ENCODE measurements at places on chromosomes 1 and 21.

DNA sequence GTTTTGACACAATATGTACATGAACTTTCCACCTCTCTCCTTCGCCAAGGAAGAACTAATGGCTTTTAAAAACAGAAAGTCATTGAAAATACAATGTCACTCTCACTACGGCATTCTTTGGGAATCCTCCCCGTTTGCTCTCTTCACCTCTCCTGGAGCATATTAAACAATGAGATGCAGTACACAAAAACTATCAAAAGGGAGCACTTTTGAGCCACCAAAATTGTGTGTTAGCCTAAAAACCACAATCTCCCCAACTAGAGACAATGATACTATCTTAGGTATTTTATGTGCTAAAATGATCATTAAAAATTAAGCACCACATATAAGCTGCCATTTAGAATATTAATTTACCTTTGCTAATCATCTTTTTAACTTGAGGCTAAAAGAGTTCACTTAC is 425.5 kb downstream of the KCTD3 start:
- no peak for DNase-seq

- no peak for DNase-seq
Observed at GRCh38 chr21:39612233-39613040, at the start of gene B3GALT5. TSS of gene B3GALT5 (plus strand) at chr21:39612940. CDS start at chr21:39660560, 47,620 bp downstream.

DNA sequence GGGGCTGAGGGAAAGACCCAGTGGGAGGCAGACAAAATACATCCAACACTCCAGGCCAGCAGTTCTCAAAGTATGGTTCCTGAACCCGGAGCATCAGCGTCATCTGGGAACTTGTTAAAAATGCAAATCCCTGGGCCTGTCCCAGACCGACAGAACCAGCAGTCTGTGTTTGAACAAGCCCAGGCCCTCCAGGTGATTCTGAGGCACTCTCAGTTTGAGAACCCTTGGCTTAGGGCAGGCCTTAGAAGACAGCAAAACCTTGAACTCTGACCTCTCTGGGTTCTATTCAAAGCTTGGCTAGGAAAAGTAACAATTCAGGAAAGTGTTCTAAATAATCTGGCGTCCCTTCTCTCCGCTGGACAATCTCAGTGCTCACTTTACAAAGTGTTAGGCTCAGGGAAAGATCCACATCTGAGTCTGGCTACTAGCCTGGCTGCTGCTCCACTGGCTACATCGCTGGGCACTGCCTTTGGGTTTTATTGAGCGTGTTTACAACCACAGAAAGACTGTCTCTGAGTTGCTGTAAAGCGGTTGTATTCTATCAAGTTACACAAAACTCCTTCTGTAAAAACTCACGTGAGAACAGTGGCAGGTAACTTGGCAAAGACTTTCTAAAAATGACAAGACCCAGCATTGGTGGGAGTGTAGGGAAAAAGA is 166.1 kb downstream of the HIVEP3 start:
- no peak for DNase-seq

DNA sequence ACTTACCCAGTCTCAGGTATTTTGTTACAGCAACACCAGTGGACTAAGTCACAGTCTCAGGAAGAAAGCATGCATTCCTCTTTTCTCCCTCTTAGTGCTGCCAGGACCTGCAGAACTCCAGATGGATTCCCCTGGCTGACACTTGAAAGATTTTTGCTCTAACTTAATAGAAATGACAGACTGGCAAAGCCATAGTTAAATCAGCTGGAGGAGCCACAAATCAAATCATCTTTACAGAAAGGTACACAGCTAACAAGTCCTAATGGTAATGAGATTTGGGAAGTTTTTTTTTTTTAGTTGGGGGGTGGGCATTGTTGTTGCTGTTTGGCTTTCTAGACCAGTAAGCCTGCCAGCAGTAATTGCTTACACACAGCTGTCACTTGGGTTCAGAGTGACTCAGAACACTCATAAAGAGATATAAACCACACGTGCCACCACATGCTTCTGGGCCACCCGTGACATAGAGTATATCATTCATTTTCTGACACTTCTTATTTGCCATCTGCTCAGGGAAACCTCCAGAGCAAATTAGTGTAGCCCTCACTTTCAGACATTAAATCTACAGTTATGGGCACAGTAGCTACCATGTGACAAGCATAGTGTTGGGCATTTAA is 72.4 kb downstream of the FH start:
- no peak for DNase-seq

DNA sequence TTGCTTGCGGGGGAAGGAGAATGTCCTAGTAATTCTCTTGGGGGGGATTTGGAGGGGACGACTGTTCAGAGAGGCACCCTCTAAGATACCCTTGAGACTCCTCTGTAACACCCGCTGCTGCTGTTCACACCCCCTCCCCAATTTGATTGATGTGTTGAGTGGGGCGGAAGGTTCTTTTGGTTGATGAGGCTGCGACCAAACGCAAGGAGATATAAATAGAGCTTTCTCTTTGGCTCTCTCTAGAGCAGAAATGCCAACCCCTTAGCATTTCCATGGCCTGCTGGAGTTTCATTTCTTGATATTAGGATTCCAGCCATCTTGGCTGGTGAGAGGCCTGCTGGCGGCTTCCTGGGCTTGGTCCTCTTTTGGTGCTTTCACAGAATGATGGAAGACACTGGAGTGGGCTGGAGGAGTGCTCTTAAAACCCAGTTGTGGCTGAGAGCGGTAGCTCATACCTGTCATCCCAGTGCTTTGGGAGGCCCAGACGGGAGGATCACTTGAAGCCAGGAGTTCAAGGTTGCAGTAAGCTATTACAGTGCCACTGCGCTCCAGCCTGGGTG is 2.0 kb downstream of the PIK3CD start:
- no peak for DNase-seq

- DNase-seq, result no peak
Observed at GRCh38 chr1:3389093-3389833, 65.2 kb upstream of the ARHGEF16 start.

GRCh38 chr21:14901482-14901958 is 163.3 kb downstream of the NRIP1 start:
- DNase-seq, result no peak

GRCh38 chr21:44730028-44730395 is 18.6 kb upstream of the TSPEAR start:
- DNase-seq, result no peak

DNA sequence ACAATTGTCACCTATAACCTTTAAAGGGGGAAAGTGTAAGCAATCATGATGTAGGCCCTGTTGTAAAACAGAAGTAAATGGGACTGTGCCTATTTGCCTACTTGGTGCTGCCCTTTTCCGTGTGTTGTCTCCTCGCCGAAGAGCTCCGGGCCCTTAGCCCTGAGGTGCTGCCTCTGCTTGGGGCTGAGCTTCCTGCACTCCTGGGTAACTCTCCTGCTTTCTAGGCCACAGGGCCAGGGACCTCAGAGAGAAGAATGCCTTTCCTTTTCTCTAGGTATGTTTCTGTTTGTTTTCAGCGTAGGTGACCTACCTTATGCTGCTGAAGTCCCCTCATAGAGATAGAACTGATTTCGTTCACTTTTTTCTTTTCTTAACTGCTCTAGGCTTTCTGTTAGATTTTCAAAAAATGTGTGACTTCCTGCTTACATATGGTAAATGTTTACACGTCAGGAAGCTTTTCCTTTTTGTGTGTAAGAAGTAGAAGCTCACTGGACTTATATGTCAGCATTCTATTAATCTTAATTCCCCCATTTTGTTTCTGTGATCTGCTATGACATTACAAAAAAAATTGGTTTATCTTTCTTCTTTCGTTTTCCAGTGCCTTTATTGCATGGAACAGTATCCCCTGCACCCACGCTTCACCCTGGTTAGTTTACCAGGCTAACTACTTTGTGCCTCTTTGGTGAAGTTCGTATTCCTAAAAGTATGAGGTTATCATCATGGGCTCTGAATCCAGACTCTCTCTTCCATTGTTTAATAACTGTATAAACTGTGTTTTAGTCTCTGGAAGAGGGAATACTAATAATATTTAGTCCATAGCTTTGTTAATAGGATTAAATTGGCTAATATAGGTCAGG is 61.7 kb downstream of the ITSN1 start:
- no peak for DNase-seq

- no peak for DNase-seq
Observed at GRCh38 chr1:4146101-4146500, 246.0 kb upstream of the C1orf174 start.

DNA sequence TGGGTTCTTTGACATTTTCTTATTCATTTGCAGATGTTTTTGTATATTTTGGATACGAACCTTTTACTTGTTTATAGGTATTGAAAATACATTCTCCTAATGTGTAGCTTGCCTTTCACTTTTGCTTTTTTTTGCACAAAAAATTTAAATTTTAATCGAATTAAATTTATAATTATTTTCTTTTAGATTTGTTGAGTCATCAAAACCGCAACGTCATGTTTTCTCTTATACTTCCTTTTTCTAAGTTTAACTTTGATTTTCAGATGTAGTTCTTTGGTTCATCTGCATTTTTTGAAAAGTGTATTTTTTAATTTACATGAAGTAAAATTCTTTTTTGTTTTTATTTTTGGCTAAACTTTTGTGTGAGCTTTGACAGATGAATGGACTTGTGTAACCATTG is 243.7 kb upstream of the DPYD start:
- DNase-seq, result no peak

GRCh38 chr21:38714999-38715398 is 90.7 kb upstream of the ETS2 start:
- DNase-seq, result no peak

GRCh38 chr1:28062806-28063205 is 25.6 kb downstream of the EYA3 start:
- DNase-seq, result no peak

DNA sequence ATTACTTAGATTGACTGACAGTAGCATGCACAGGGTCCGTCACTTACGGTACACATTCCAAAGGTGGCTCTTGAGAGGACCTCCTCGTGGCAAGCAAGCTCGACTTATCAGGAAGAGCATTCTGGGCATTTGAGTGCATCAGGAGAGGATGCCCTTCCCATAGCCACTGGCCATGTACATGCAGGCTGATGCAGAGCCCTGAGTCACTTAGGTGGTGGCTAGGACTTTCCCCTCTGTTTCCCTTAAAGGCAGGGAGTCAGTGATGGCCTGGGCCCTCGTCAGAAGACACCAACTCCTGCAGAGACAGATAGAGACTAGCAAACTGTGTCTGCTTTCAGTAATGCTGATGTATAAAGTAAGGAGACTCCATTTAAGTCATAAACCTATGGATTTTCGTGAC is 12.9 kb downstream of the EXO1 start:
- DNase-seq, result no peak

- no peak for DNase-seq
Observed at GRCh38 chr1:242004751-242005495, 6.0 kb upstream of the MAP1LC3C start.

DNA sequence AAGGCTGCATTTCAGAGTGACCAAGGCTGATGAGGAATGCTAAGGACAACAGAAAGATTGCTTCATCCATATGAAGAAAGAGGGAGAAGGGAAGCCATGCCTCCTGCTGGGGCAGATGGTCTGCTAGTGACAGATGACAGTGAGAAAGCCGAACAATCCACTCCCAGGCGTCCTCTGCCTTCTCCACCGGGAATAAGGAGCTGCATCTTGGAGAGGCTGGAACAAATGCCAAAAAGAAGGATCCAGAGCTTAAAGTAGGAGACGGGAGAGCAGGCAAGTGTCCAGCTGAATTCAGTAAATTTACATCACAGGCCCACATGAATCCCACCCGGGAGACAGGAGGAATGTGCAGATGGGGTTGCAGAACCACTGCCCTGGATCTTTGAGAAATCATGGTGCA is 33.4 kb downstream of the DDX20 start:
- no peak for DNase-seq

GRCh38 chr1:83764209-83764608 is 234.7 kb downstream of the TTLL7 start:
- DNase-seq, result no peak

DNA sequence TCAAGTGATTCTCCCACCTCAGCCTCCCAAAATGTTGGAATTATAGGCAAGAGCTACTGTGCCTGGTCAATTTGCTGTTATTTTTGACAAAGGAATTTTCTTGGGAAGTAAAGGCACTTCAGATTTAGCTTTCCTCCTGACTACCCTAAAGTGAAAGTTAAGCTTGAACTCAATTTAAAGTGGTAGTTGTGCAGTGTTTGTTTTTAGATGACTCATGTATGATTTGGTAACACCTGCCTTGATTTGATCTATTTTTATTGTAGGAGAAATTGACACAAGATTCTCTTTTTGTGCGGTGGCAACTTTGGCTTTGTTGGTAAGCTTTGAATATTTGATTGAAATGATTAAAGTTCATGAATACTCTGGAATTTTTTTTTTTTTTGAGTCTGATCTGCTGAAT is 5.0 kb downstream of the RABGGTB start:
- no peak for DNase-seq

DNA sequence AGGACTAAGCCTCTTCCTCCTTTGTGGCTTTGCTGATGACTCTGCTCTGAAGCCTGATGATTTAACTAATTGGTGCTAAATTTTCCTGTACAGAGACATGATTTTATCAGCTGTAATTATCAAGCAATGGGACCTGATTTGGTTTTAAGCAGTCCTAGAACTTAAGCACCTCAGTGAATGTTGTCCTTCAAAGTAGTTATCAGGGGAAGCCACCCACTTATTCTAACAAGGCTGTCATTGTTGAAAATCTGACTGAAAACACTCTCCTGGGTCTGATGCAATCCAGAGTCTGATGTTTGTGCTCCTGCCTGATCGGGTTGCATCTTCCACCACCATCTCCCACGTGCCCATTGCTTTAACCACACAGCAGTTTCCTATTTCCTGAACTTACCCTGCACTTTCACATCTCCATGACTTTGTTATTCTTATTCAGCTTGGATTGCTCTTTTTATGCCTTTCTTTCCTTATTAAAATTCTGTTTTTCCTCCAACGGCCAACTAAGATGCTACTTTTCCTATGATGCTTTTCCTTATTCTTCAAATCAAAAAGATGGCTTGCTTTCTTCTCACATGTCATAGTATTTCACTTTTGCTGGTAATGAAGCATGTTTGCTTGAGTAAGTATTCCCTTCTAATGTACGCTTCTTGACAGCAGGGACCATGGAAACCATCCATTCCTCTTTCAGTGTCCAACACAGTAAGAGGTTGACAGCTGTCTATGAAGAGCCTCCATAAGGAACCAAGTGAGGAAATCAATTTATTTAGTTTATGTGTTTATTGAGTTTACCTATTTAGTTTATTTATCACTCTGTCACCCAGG is 55.0 kb downstream of the S1PR1 start:
- no peak for DNase-seq

All from stimulated activated CD4-positive, alpha-beta T cell treated with anti-CD3 and anti-CD28 coated beads, Interleukin-1b, Interleukin-23, amount 100 ng/mL, for 1 hour (primary cell).